ENCODE measurements at places on chromosomes 12 and 14.

DNA sequence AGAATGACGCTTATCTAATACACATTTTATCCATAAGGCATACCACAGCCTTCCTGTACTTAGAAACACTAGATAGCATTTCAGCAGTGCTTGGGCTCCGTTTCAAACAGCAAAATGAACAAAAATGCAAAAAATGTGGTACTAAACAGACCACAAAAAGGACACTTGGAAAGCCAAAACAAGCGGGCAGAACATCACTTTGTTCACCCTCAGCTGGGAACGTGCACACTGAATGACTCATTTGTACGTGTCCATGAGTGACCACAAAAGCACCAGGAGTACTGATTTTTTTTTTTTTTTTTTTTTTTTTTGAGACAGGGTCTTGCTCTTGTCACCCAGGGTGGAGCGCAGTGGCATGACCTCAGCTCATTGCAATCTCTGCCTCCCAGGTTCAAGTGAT lies 8.9 kb upstream of the FOXN3 start:
- DNase-seq: no peak

DNA sequence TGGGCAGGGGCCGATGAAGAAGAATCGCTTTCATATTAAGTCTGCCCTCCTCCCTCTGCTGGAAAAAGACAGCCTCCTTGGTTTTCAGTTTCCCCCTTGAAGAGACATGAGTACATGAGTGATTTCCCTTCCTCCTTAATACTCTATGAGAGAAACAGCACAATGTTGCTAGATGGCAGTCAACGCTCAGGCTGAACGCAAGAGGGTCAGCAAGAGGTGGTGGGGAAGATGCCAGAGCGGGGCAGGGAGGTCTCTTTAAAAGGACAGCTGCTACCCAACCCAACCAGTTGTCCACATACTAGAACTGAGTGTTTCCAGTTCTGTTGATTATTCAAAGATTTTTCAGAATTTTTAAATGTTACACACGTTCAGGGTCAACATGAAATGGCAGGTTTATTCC lies 22.8 kb downstream of the CRACR2A start:
- DNase-seq: no peak

- DNase-seq: peak; percentile 79
Measured at GRCh38 chr14:97021001-97021400, 223.8 kb downstream of the VRK1 start.

DNA sequence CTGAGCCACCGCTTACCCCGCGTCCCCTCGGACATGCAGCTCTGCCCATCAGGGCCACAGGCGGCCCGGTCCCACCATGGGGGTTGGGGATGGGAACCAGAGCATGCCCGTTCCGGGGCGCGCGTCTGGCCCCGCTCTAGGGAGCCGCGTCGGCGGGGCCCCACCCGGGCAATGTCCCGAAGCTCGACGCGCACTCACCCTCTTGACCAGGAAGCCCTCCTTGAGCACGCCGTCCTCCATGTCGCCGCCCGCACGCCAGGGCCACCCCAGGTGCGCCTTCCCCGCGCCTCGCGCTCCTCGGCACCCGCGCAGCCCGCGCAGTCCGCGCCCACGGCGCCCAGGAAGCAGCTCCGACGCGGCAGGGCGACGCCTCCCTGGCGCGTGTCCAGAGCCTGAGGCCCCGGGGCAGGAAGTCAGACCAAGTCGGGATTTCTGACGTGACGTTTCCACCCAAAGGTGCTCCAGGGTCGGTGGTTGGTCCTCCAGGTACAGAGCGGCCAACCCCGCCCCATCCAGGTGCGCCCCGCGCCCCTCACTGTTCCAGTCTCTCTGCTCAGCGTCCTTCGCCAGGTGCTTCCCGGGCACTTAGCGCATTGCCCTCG lies at the start of gene PLEK2:
TSS of gene PLEK2 (minus strand) at position 346 of the 602 bp plus-strand sequence. CDS start at position 240, 106 bp downstream.
- no peak for DNase-seq

- peak; percentile 8 for DNase-seq
Measured at GRCh38 chr12:32843528-32844095, 53.0 kb downstream of the PKP2 start.

GRCh38 chr12:43896496-43896895 lies 60.6 kb downstream of the TMEM117 start:
- no peak for DNase-seq

DNA sequence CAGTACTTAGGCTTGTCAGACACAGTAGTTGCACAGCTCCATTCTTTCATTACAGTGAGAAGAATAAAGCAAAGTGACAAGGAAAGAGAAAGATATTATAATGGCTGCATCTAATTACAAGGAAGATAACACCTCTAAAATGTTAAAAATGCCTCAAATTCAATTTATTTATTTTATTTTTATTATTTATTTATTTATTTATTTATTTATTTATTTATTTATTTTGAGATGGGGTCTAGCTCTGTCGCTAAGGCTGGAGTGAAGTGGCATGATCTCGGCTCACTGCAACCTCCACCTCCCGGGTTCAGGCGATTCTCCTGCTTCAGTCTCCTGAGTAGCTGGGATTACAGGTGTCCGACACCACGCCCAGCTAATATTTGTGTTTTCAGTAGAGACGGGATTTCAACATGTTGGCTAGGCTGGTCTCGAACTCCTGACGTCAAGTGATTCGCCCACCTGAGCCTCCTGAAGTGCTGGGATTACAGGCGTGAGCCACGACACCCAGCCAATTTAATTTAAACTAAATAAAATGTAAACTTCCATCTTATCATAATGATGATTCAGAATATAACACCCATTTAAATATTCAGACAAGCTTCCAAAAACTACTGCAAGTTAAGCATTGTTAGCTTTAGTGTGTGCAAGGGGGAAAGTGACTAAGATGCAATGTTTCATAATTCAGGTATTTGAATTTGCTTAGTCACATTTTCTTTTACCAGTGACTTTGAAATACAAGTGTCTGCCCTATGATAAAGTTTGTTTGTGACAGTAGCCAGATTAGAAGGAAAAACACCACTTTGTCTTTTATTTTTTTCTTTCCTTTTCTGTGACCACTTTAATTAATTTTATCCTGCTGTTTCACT lies 2.4 kb upstream of the CFAP54 start:
- DNase-seq: no peak

- DNase-seq: no peak
Measured at GRCh38 chr12:89319122-89319521, 33.2 kb downstream of the DUSP6 start.

DNA sequence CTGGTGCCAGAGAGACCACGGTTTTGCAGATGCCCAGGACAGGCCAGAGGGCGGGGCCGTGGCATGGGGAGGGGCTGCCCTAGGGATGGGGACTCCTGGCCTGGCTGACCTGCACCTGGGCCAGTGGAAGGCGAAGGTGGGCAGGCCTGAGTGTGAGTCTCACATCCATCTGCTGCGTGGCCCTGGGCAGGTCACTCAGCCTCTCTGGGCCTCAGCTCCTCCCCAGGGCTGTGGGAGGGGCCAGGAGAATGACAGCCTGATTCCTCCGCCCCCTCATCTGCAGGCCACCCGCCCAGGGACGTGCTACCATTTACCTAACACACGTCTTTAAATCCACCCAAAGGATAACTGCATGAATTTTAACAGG lies 90.9 kb downstream of the GALNT9 start:
- DNase-seq: no peak

GRCh38 chr14:105379946-105380345 lies 18.4 kb upstream of the TEX22 start:
- DNase-seq: no peak

DNA sequence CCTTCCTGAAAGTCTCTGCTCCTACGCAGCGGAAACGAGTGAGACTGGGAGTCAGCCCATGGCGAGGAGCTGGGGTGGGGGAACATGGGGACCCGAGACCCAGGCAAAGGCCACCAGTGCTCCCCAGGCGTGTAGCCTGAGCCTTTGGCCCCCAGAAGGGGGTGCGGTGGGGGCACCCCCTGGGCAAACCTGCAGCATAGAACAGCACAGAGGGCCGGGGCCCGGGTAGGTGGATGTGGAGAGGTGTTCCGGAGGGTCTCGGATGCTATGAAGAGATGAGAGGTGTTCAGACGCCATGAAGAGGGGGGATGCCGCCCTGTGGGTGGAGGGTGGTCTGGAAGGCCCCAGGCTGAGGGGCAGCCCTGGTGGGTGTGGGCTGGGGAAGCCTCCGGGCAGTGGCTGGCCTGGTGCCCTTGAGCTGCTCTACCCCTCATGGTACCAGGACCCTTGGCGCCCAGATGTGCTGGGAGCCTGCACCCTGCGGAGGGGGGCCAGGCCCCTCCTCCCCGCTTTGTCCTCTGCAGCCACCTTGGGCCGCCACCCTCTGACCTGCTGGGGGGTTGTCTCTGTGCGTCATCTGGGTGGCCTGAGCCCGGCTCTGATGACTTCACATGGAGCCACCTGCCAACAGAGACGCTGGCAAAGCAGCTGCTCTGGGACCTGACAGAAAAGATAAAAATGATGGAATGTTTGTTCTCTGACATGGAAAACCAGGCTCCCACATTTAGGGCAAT lies 83.4 kb downstream of the KIF26A start:
- no peak for DNase-seq

DNA sequence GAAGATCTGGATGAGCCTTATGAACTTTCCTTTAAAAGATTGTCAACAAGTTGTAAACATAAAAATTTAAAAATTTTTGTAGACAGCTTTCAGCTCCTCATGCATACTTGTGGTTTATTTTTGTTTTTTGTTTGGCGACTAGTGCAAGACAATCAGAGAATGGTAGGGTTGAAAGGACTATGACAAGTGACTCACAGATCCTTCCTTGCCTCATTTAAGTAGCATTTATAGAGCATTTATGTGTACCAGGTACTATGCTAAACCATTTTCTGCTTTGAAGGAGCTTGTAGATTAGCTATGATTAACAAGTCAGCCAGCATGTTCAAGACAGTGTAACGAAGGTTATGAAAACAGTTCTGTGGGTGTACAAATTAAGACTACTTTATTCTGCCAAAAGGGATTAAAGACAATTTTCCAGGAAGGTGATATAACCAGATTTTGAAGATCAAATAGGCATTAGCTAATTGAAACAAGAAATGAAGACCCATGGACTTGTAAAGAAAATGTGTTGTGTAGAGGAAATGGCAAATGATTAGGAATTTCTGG lies 122.0 kb downstream of the PCNX1 start:
- no peak for DNase-seq

GRCh38 chr12:120592121-120593049 lies 11.2 kb upstream of the POP5 start:
- DNase-seq: no peak

DNA sequence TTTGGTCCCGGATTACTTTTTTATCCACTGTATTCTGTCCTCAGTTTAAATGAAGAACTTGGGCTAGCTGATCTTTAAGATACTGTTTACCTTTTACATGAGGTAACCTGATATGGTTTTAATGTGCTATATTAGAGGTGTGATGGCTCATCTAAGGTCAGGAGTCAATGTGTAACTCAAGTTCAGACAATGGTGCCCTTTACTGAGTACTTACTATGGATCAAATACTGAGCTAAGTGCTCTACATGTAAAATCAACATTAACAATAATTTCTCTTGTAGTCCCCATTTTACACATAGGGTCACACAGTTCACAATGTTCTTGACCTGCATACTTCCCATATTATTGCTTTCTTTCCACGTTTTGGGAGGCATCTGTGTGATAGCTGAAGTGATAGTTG lies 79.2 kb downstream of the CEP83 start:
- no peak for DNase-seq

DNA sequence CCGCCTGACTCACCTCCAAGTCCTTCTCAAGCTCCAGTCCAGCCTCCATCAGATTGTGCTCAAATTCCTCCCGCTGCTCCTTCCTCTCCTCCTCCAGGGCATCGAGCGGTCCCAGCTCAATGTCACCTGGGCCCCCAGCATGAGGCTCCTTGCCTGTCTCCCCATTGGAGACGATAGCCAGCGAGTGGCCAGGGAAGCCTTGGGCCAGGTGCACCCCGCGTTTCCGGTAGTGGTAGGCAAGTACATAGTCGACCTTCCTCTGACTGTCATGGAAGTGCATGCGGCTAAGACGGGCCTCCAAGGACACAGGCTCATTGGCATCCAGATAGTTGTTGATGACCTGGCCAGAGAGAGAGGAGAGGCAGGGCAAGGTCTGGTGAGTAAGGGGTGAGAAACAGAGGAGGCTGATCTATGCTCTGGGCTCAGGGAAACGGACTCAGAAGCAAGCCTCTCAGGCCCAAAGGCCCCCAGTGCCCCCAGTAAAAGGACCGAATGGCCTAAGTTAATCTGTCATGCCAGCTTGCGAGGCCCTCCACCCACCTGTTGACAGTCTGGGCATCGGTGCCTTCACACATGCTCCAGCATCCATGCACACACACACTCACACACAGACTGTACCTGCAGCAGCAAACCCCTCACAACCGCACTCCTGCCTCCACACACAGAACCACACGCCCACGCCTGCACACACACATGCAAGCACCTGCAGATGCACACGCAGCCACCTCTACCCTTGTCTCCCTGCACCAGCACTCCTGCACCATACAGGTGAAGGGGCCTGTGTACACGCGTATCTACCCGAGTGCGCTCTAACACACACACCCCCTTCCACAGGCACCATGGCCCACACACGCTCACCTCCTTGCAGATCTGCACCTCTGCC lies 23.8 kb downstream of the ANO2 start:
- no peak for DNase-seq

DNA sequence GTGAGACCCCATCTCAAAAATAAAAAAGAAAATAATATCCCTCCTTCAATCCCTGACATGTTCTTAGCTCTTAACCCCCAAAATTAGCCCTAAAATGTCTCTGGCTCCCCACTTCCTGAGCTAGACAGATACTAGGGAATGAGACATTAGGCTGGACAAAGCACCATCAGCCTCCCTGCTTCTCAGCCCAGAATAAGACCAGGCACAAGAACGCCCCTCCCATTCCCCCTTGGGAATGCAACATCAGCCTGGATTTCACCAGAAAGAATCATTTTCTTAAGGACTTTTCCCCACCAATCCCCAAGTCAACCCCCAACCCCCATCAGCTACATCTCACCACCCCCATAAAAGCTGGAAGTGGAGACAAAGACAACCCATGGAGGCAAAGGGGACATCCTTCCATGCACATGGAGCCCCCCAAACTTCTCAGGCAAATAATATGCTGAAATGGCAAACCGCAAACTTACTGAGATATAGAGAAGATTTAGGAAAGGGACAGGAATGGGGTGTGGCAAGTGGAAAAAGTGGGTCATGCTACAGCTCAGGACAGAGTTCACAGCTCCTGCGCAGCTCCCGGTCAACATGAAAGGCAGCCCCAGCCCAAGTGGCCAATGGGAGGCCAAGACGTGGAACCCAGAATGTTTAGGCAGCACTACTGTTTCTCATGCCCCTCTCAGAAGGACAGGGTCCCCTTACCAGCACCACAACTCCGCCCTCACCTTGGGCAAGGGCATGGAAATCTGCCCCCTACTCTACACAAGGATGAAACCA lies 2.7 kb downstream of the CHD4 start:
- DNase-seq: no peak

All from pons (tissue), 1 donor.